ENCODE measurements at places on chromosomes 3 and 15. TPM values are rescaled to one million over a fixed set of nuclear protein-coding genes. Genes with fewer than 3 reads are reported as not detected.

The GPR156 gene
- total RNA-seq: 0.11 TPM

The SCAANT1 gene
- not detected for total RNA-seq

The LRCH3 gene
- 27.6 TPM for total RNA-seq

The CYP8B1 gene
- not detected for total RNA-seq

The CLDN11 gene
- 2.9 TPM for total RNA-seq

The KLHL6 gene
- total RNA-seq: 2.2 TPM

The MKRN2OS gene
- total RNA-seq: 0.48 TPM

The STOML1 gene
- 32.1 TPM for total RNA-seq

The BCL2A1 gene
- 1.1 TPM for total RNA-seq

The FSTL1 gene
- total RNA-seq: 140 TPM

The ECE2 gene
- total RNA-seq: 0.19 TPM

The DCP1A gene
- 17.3 TPM for total RNA-seq

The ACVR2B gene
- total RNA-seq: 6.3 TPM

The MAP4 gene
- 1,491 TPM for total RNA-seq

The RTP3 gene
- total RNA-seq: not detected

The GJD2 gene
- total RNA-seq: 0.11 TPM

The TMEM39A gene
- total RNA-seq: 18.3 TPM

The GOLGA6D gene
- not detected for total RNA-seq

The GOLGA6L4 gene
- 2.5 TPM for total RNA-seq

The GPR160 gene
- total RNA-seq: 0.78 TPM

The PARP3 gene
- 15.2 TPM for total RNA-seq

The DENND6A gene
- 22.1 TPM for total RNA-seq

The AADACL2 gene
- not detected for total RNA-seq

The TERB2 gene
- not detected for total RNA-seq

The EPHA3 gene
- 9.2 TPM for total RNA-seq

The AMT gene
- total RNA-seq: 20.1 TPM
